ENCODE measurements at places on chromosomes 3 and 15. TPM values are rescaled to one million over a fixed set of nuclear protein-coding genes. Genes with fewer than 3 reads are reported as not detected.

The SOX14 gene
- not detected for total RNA-seq

- DNase-seq = peak; percentile 99
Measured at GRCh38 chr3:101573449-101574387, at the start of gene PCNP. Gene PCNP, plus strand, starts transcription at chr3:101574180. Its CDS starts 36 bp downstream, at chr3:101574216.

The IGSF10 gene
- total RNA-seq = 0.55 TPM

DNA sequence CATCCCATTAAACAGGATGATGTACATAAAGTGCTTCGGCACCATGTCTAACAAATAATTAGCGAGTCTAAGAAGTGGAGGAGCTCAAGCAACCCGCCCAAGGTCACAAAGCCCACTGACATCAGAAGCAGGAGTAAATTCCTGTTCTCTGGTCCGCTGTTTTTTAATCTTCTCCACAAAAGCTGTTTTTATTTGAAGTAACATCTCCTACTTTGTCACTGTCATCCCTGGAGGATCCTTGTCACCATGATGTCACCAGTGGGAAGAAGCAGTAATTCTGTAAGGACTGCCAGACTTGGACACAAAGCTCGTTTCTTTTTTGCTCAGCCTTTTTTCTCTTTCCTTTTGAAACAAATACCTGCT lies 216.2 kb downstream of the STT3B start:
- DNase-seq = no peak

The ANKUB1 gene
- total RNA-seq = not detected

The CLDN18 gene
- not detected for total RNA-seq

DNA sequence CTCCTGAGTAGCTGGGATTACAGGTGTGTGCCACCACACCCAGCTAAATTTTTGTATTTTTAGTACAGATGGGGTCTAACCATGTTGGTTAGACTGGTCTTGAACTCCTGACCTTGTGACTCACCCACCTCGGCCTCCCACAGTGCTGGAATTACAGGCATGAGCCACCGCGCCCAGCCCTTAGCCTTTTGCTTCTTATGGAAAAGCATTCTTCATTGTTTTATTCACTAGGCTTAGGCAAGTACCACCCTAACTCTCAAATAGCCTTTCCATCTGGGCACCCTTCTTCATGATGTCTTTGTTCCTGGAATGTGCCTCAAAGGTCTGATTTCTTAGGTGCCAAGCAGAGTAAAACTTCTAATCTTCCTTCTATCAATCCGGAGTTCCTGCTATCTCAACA lies 641.8 kb downstream of the FHIT start:
- DNase-seq = peak; percentile 37

DNA sequence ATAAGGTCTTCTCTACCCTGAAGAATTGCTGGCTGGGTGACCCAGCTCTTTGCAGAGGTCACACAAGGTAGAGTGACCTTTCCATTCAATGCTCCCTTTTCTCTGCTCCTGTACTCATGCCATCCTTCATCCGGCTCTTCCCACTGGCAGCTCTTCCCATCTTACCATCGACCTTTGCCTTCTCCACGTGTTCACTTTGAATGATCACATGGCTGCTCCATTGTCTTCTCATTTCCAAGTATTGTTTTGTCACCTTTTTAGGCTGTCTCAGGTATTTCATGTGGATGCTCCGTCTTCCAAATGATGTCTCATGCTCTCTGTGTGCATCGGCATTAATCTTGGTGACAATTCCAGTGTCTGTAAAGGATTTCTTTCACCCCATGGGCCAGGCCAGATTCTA lies 76.6 kb upstream of the ONECUT1 start:
- no peak for DNase-seq

The REC114 gene
- not detected for total RNA-seq
